Anterior cingulate cortex (tissue), 58 donors: ENCODE measurements at places on chromosomes 4 and X.

GRCh38 chr4:17447675-17448298 is 64.1 kb downstream of the QDPR start:
- peak; percentile 38 for DNase-seq

GRCh38 chr4:175998782-175999181 is 66.9 kb upstream of the WDR17 start:
- DNase-seq: no peak

DNA sequence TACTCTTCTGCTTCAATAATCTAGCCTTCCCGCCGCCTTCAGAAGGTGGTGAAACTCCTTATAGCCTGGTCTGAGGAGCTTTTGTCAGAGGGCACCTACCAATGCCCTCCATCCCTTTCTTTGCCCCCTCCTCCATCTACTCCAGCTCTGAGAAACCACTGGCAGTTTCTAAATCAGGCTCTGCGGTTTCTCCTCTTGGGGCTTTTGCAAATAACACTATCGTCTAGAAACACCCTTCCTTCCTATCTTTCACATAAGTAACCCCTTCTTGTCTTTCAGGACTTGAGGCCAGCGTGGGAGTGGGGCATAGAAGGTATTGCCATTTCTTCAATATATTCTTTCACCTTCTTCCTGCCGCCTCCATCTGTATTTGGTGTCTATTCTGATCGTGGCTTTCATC is 1.2 kb upstream of the EFHC2 start:
- DNase-seq: no peak

DNA sequence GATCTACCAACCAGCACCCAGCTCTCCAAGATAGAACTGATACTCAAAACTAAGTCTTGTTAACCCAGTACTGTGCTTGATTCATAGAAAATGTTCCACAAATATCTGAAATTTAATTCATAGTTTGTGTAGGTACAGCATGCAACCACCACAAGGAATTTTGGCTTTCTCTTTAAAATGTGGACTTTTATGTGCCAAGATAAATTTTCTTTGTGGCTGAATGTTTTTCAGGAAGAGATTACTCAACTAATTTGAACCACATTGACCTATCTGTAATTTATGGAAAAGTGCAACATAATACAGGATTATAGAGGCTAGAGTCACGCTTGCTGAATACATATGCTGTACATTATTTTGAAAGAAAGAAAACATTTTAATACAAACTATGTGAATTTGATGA is 730.8 kb downstream of the IL1RAPL1 start:
- no peak for DNase-seq

GRCh38 chr4:153451911-153452657 is 14.1 kb upstream of the TMEM131L start:
- DNase-seq: no peak

DNA sequence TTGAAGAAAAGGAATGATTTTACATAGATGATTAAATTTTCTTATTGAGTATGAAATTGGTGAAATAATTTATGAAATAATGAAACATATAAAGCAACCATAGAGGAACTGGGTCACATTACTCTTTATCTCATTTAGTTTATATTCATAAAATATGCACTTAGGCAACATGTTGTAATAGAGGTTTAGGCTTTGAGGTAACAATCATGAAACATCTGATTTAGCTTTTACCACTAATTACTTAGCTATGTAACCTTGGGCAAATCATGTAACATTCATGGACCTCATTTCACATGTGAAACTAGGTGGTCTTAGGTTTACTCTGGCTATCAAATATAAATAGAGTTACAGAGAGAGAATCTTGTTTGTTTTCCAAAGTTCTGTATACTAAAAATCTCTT is 54.5 kb upstream of the SMARCA5 start:
- DNase-seq: no peak

- DNase-seq: no peak
Observed at GRCh38 chrX:32183066-32183465, 1028.3 kb downstream of the DMD start.

DNA sequence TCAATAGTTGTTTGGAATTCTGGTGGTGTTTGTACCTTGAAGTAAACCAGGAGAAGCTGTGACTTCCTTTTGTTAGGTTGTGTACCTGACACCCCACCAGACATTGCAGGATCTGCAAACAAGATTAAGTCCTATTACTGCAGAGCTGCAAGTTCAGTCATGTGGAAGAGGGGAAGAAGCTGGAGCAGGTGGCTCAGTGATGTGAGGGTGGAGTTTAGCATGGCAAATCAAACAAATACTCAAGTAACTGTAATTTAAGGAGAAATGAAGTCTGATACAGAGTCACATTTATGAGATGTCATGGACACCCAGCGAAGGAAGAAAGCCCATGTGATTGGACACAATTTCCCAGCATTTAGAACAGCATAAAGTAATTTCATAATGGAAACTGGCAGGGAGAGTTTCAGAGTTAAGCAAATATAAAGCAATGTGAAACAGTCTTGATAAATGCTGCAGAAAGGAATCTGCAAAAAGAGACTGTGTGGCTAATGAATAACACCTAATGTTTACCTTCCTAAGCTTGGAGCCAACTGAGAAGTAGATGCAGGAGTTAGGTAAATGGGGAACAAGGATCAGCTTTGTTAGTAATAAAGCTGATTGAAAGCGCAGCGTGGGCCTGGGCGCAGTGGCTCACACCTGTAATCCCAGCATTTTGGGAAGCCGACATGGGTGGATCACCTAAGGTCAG is 249.1 kb downstream of the GBA3 start:
- DNase-seq: no peak

- DNase-seq: no peak
Observed at GRCh38 chr4:26094911-26095310, 180.9 kb downstream of the SMIM20 start.

DNA sequence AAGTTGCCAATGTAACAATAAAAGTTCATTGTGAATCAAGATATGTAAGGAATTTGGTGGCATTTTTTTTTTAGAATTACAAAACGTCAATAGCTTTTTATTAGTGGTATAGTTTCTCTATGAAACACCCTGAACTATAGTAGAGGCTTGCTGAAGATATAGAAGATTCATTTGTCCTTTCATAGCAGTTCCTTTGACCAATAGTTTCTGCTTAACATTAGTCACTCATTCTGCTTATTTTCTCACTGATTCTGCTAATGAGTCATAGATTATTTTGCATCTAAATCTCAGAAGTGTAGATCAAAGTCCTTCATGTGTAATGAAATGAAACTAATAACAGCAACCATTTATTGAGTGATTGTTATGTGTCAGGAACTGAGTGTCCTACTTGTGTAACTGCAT is 205.0 kb upstream of the TET2 start:
- no peak for DNase-seq

DNA sequence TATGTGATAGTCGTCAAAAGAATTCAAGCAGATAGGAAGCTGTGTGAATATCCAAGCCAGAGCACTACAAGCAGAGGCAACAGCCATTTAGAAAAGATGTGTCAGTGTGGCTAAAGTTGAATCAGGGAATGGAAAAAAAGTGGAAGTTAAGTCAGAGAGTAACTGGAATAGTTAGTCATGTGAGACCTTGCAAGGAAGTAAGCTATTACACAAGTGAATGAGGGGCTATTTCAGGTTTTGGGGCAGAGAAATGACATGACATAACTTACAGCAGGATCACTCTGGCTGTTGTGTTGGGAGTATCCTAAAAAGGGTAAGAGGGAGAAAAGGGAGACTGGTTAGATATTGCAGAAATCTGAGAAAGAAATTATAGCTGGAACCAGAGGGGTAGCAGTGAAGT is 236.6 kb upstream of the PCDH18 start:
- no peak for DNase-seq
